ENCODE measurements at places on chromosomes 7 and 10. TPM values are rescaled to one million over a fixed set of nuclear protein-coding genes. Genes with fewer than 3 reads are reported as not detected.

ATOH7 gene
- total RNA-seq: not detected

ADARB2 gene
- total RNA-seq: not detected

HKDC1 gene
- total RNA-seq: 1.3 TPM

FOXI2 gene
- total RNA-seq: not detected

CTAGE6 gene
- 0.98 TPM for total RNA-seq

SNCG gene
- total RNA-seq: not detected

EN2 gene
- total RNA-seq: not detected

GHRHR gene
- not detected for total RNA-seq

CLDN12 gene
- 2.5 TPM for total RNA-seq

AKR1D1 gene
- not detected for total RNA-seq

CLDN3 gene
- not detected for total RNA-seq

C10orf62 gene
- not detected for total RNA-seq

CD36 gene
- total RNA-seq: not detected

PIK3AP1 gene
- 3.1 TPM for total RNA-seq

DBNL gene
- 173 TPM for total RNA-seq

ARMH3 gene
- total RNA-seq: 23.8 TPM

HOGA1 gene
- total RNA-seq: not detected

PLEKHS1 gene
- total RNA-seq: not detected

PPIA gene
- 2,229 TPM for total RNA-seq

FAM13C gene
- total RNA-seq: not detected

CNTNAP2 gene
- not detected for total RNA-seq

GCC1 gene
- total RNA-seq: 18.1 TPM

IDI2 gene
- total RNA-seq: not detected

GIMAP1 gene
- total RNA-seq: 18.8 TPM

CTAGE4 gene
- 2.3 TPM for total RNA-seq

EFCAB10 gene
- total RNA-seq: not detected

FXYD4 gene
- total RNA-seq: 0.30 TPM

MSS51 gene
- total RNA-seq: 3.9 TPM

CFTR gene
- 0.02 TPM for total RNA-seq

HOXA10 gene
- total RNA-seq: not detected

SEMA4G gene
- 1.0 TPM for total RNA-seq
